ENCODE measurements at places on chromosomes 5 and 9. TPM values are rescaled to one million over a fixed set of nuclear protein-coding genes. Genes with fewer than 3 reads are reported as not detected.

The GLT6D1 gene
- total RNA-seq: not detected

The TNFSF15 gene
- total RNA-seq: 2.8 TPM

The ZBED3 gene
- 0.68 TPM for total RNA-seq

The FOXD4L4 gene
- 0.34 TPM for total RNA-seq

The LHX6 gene
- 0.34 TPM for total RNA-seq

The THOC3 gene
- total RNA-seq: 111 TPM

The TAF11L10 gene
- total RNA-seq: not detected

The LOX gene
- total RNA-seq: 0.34 TPM

The HAPLN1 gene
- not detected for total RNA-seq

The GRM6 gene
- total RNA-seq: not detected

The ODF2 gene
- 22.2 TPM for total RNA-seq

The TXNDC8 gene
- not detected for total RNA-seq

The TRIM14 gene
- 16.7 TPM for total RNA-seq

The TMC1 gene
- total RNA-seq: 0.71 TPM

The PKD2L2 gene
- not detected for total RNA-seq

The RNF180 gene
- total RNA-seq: 2.7 TPM

The STXBP1 gene
- total RNA-seq: 10.9 TPM

The DOCK2 gene
- total RNA-seq: 0.14 TPM

The PIP5KL1 gene
- total RNA-seq: 4.3 TPM

The HRH2 gene
- not detected for total RNA-seq

The GPR21 gene
- total RNA-seq: 1.4 TPM

The GPRIN1 gene
- total RNA-seq: 5.1 TPM

The RACK1 gene
- 5,913 TPM for total RNA-seq

The PCDHAC2 gene
- total RNA-seq: 25.5 TPM

The RNF183 gene
- total RNA-seq: not detected

The PGM5 gene
- not detected for total RNA-seq

The LCN15 gene
- total RNA-seq: not detected

The PCDHB16 gene
- total RNA-seq: not detected

The PPP3R2 gene
- not detected for total RNA-seq

The GNA14 gene
- total RNA-seq: not detected

The BTNL3 gene
- not detected for total RNA-seq

The TSSK1B gene
- under 0.01 TPM for total RNA-seq

The TRIO gene
- total RNA-seq: 66.3 TPM

The OBP2B gene
- total RNA-seq: not detected

The CAPSL gene
- not detected for total RNA-seq

The P4HA2 gene
- 119 TPM for total RNA-seq

The RANBP3L gene
- total RNA-seq: not detected

The SAXO1 gene
- total RNA-seq: under 0.01 TPM

The CDC42SE2 gene
- 49.1 TPM for total RNA-seq

The SH3GL2 gene
- under 0.01 TPM for total RNA-seq

The TEX48 gene
- not detected for total RNA-seq

The SLC6A3 gene
- not detected for total RNA-seq

The FAF2 gene
- total RNA-seq: 49.6 TPM

The HTR1A gene
- not detected for total RNA-seq

All from nasal cavity respiratory epithelium epithelial cell of viscerocranial mucosa (primary cell).